ENCODE measurements at places on chromosomes 5 and 9. TPM values are rescaled to one million over a fixed set of nuclear protein-coding genes. Genes with fewer than 3 reads are reported as not detected.

NR5A1 gene
- 0.49 TPM for total RNA-seq

PTGER4 gene
- 5.6 TPM for total RNA-seq

HAVCR1 gene
- 1.2 TPM for total RNA-seq

IDNK gene
- 4.5 TPM for total RNA-seq

- no peak overlapping the region for H3K4me3 ChIP-seq
- H3K36me3 ChIP-seq, result no peaks in the 10 kb centered on the region
- H3K27me3 ChIP-seq, result no peaks in the 10 kb centered on the region
These were observed 70.8 kb downstream of the MACROH2A1 start for GRCh38 chr5:135328128-135328687.

GRCh38 chr9:106481013-106481609, 381.9 kb upstream of the ZNF462 start:
- H3K36me3 ChIP-seq, result no peaks in the 10 kb centered on the region
- H3K4me3 ChIP-seq, result no peak overlapping the region
- H3K27me3 ChIP-seq, result peaks cover 3% of the 10 kb centered on the region
- no peak for DNase-seq

DNA sequence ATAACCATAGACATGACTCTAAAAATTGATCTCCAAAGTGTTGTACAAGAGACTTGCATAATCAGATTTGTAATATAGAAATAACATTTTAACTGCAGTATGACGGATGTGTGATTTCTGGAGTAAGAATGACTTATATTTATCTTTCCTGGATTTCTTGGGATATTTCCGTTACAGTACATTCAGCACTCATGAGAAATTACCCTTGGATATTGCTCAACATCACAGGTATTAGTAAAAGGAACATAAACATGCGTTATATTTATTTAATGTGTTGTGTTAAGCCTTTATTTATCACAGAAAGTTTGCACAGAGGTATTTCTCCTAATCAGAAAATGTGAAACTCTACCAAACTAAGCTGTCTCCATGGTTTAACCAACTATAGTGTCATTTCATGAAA, 1823.9 kb upstream of the C9orf72 start:
- no peaks in the 10 kb centered on the region for H3K36me3 ChIP-seq
- no peaks in the 10 kb centered on the region for H3K27me3 ChIP-seq
- no peak overlapping the region for H3K27ac ChIP-seq
- no peak for DNase-seq
- H3K4me1 ChIP-seq, result no peaks in the 10 kb centered on the region
- H3K4me3 ChIP-seq, result no peak overlapping the region

- DNase-seq, result no peak
- peaks cover 13% of the 10 kb centered on the region for H3K36me3 ChIP-seq
- no peaks in the 10 kb centered on the region for H3K27me3 ChIP-seq
- H3K4me3 ChIP-seq, result no peak overlapping the region
These were observed 71.8 kb downstream of the CAST start for GRCh38 chr5:96733771-96734500.

C5orf52 gene
- not detected for total RNA-seq

PPIC gene
- 26.0 TPM for total RNA-seq

DNA sequence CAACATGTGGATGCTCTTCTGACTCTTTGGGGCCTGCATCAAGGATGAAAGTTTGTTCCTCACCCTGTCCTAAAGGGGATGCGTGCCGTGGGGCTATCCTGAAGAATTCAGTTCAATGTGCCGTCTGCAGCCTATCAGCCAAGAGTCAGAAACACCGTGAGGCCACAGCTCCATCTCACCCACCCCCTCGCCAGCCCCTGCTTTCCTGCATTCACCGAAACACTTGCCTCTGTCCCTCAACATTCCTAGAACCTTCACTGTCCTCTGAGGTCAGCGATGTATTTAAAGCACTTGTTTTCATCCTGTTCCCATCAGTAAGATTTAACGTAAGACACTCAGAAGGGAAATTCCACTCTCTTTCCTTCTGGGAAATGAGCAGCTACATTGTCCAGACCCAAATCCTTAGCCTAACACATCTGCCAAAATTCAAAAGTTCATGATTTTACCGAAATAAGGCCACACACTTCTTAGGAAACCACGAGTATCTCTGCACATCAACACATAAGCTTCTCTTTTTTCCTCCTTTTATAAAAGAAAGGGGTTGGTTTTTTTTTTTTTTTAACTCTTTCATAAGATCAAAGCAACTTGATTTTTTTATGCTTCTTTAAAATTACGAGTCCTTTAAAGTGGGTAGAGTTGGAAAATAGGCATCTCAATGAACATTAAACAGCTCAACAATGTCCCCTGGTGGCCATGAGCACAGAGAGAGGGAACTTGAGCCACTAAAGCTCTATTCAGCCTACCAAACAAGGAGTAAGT, 100.7 kb downstream of the SUSD1 start:
- H3K27me3 ChIP-seq, result no peaks in the 10 kb centered on the region
- H3K4me1 ChIP-seq, result no peaks in the 10 kb centered on the region
- DNase-seq, result peak; percentile 20
- no peak overlapping the region for H3K4me3 ChIP-seq
- peak overlapping the region; percentile 67 for H3K27ac ChIP-seq
- peaks cover 18% of the 10 kb centered on the region for H3K36me3 ChIP-seq

BHMT2 gene
- 0.64 TPM for total RNA-seq

CCDC107 gene
- total RNA-seq, result 17.2 TPM

DNA sequence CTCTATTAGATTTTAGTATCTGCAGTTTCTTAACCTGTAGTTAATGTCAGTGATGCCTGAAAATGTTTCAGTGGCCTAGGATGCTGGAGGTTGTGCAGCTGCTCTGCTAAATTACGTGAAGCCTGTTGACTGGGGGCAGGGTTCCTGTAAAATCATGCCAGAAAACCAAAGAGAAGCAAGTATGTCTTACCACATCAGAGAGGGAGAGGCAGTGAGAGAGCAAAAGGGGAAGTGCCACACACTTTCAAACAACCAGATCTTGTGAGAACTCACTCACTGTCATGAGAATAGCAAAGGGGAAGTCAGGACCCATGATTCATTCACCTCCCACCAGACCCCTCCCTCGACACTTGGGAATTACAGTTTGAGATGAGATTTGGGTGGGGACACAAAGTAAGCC, 83.9 kb upstream of the CYLC2 start:
- no peaks in the 10 kb centered on the region for H3K4me1 ChIP-seq
- DNase-seq, result no peak
- H3K27me3 ChIP-seq, result no peaks in the 10 kb centered on the region

GRCh38 chr9:90909225-90909624, 107.6 kb downstream of the SYK start:
- no peaks in the 10 kb centered on the region for H3K36me3 ChIP-seq
- no peaks in the 10 kb centered on the region for H3K4me1 ChIP-seq
- H3K4me3 ChIP-seq, result no peak overlapping the region
- no peak for DNase-seq

AGXT2 gene
- total RNA-seq, result not detected

GRCh38 chr9:134366223-134367031, 40.2 kb downstream of the RXRA start:
- no peaks in the 10 kb centered on the region for H3K27me3 ChIP-seq
- peaks cover 16% of the 10 kb centered on the region for H3K4me1 ChIP-seq
- H3K4me3 ChIP-seq, result no peak overlapping the region

DNA sequence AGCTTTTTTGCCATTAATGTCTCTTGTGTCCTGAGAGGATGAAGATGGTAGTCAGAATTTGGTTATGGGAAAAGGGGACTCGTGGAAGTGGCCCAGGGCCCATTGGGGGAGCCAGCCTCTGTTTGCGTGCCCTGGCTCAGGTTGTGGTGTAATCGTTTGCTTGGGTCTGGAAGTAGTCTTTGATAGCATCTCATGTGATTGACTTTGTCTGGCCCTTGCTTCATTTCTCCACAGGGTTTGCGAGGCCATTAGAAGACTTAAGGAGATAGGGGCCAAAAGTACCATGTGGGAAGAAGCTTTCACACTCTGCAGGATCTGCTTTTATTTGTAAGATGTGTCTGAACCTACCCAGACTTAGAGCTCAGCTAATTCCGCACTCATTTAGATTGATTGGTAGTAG, 114.5 kb downstream of the FGF1 start:
- no peak overlapping the region for H3K27ac ChIP-seq
- no peak for DNase-seq
- peaks cover 11% of the 10 kb centered on the region for H3K4me1 ChIP-seq

RANBP3L gene
- not detected for total RNA-seq

DNA sequence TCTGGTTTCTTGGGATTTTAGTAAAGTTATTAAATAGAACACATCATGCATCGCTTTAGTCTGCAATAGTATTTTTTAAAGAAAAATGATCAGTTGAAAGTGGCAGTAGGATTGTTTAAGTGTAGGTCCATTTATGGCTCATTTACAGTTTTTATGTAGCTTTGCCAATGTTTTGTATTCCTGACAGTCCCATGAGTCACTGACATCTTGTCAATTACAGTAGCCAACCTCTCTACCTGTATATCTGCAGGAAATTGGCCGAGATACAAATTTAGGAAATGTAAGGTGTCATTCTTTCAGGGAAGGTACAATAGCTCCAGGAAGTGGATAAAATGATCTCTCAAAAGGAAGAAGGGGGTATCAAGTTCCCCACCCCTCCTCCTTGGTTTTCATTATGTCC, 47.7 kb upstream of the MTAP start:
- H3K4me3 ChIP-seq, result no peak overlapping the region
- H3K36me3 ChIP-seq, result no peaks in the 10 kb centered on the region
- H3K27me3 ChIP-seq, result peaks cover 22% of the 10 kb centered on the region
- no peak for DNase-seq
- no peak overlapping the region for H3K27ac ChIP-seq
- H3K4me1 ChIP-seq, result no peaks in the 10 kb centered on the region

DNA sequence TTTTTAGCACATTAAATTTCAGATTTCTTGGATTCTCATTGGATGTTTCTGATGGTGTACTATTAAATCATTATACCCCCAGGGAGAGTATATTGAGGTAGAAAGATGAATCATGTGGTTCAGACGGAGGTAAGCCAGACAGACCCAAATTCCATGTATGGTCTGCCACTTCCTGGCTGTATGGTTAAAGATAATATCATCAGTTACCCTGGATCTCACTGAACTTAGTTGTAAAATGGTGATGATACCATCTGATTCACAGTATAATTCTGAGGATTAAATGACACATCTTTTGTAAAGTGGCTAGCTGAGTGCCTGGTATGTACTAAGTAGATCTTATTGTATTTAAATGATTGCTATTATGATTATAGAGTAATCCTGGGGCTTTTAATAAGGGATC, 9.3 kb downstream of the SLC27A6 start:
- H3K4me1 ChIP-seq, result peaks cover 5% of the 10 kb centered on the region
- H3K4me3 ChIP-seq, result no peak overlapping the region
- no peak for DNase-seq
- H3K27me3 ChIP-seq, result no peaks in the 10 kb centered on the region
- no peak overlapping the region for H3K27ac ChIP-seq

DNA sequence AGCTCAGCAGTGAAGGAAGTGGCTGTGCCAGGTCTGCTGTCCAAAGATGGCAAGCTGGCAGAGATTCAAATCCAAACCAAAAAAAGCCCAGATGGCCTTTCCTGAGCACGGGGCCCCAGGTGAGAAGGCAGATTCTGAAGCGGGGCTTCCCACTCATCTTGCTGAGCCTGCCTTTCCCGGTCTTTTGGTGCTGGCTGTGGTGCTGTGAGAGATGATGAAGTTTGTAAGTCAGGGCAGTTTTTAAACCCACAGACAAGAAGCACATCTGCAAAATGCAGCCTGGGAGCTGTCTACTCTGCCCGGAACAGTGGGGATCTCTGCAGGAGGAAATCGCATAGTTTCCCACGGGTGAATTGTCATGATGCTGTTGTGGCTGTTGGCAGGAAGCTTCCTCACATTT, 85.0 kb upstream of the IRX4 start:
- H3K27ac ChIP-seq, result no peak overlapping the region
- H3K27me3 ChIP-seq, result peaks cover 27% of the 10 kb centered on the region
- no peaks in the 10 kb centered on the region for H3K4me1 ChIP-seq
- no peak for DNase-seq
- no peak overlapping the region for H3K4me3 ChIP-seq
- H3K36me3 ChIP-seq, result no peaks in the 10 kb centered on the region

DMRT3 gene
- total RNA-seq, result 0.53 TPM

DNA sequence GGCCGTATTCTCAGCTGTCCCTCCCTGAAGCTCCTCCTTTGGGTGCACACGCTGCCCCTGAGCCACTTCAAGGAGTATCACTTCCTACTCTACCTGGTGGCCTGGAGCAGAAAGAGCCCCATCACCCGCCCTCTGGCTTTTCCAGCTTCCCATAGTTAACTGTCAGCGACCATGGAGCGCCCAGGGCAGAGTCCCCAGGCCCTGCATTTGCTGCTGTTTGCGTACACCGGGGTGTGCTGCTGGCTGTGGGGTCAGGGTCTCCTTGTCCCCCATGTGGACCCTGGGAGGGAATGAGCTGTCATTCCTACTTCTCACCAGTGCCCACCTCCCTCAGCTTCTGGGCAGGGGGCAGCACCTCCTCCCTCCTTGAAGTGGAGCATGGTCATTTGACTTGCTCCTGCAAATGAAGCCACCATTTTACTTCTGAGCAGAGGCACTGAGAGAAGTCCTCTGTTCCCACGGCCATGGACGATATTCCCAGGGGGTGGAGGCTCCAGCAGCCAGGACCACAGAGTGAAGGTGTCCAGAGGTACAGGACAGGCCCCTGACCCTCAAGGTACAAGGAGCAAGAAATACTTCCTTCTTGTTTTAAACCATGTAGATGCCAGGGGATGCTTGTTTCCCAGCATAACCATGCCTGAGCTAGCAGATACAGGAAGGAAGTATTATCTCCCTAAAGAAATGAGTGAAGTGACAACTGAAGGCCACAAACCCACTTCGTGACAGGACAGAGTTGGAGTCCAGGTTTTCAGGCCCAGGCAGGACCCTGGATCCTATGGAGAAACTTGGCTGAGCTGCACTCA, 40.6 kb upstream of the COL5A1 start:
- peaks cover 8% of the 10 kb centered on the region for H3K27me3 ChIP-seq
- no peak overlapping the region for H3K4me3 ChIP-seq
- no peak for DNase-seq
- H3K27ac ChIP-seq, result no peak overlapping the region

- peaks cover 4% of the 10 kb centered on the region for H3K27me3 ChIP-seq
- no peak overlapping the region for H3K4me3 ChIP-seq
- no peaks in the 10 kb centered on the region for H3K36me3 ChIP-seq
- H3K4me1 ChIP-seq, result no peaks in the 10 kb centered on the region
- DNase-seq, result no peak
- no peak overlapping the region for H3K27ac ChIP-seq
These were observed 49.0 kb downstream of the SGCD start for GRCh38 chr5:156375895-156376495.

CDH12 gene
- total RNA-seq, result 2.8 TPM

PKN3 gene
- total RNA-seq, result 20.0 TPM

GRCh38 chr9:126306071-126306647, 20.5 kb upstream of the MVB12B start:
- peaks cover 10% of the 10 kb centered on the region for H3K4me1 ChIP-seq
- H3K27ac ChIP-seq, result no peak overlapping the region
- no peak overlapping the region for H3K4me3 ChIP-seq
- DNase-seq, result no peak
